ENCODE measurements at places on chromosomes 3 and 15. TPM values are rescaled to one million over a fixed set of nuclear protein-coding genes. Genes with fewer than 3 reads are reported as not detected.

GRCh38 chr15:79004336-79004735 lies 59.5 kb upstream of the CTSH start:
- no peaks in the 10 kb centered on the region for H3K36me3 ChIP-seq
- no peak for DNase-seq
- no peaks in the 10 kb centered on the region for H3K27me3 ChIP-seq
- no peak overlapping the region for H3K4me3 ChIP-seq
- peaks cover 36% of the 10 kb centered on the region for H3K4me1 ChIP-seq

- H3K27me3 ChIP-seq, result no peaks in the 10 kb centered on the region
- DNase-seq, result no peak
- H3K4me1 ChIP-seq, result no peaks in the 10 kb centered on the region
- peaks cover 3% of the 10 kb centered on the region for H3K36me3 ChIP-seq
Measured at GRCh38 chr3:157226173-157226847, 66.4 kb upstream of the CCNL1 start.

DNA sequence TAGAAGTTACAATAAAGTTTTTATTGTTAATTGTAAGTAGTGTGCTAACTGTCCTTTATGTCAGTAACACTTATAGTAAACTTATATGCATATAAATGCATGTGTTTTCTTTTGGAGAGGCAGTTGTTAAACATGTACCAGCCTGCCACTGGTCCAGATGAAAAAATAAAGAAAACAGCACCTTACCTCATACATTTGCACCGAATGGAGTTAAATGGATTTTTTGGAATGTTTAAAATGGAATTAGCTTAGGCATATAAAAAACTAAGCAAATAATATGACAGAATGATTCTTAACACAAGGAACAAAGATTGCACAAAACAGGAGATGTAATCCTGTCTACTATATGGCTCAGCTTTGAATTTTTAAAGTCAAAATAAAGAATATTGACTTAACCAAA lies 50.2 kb upstream of the ALDH1A3 start:
- no peak for DNase-seq
- H3K4me1 ChIP-seq, result no peaks in the 10 kb centered on the region
- H3K36me3 ChIP-seq, result peaks cover 3% of the 10 kb centered on the region
- no peak overlapping the region for H3K27ac ChIP-seq
- no peaks in the 10 kb centered on the region for H3K27me3 ChIP-seq

- H3K36me3 ChIP-seq, result peaks cover 10% of the 10 kb centered on the region
- DNase-seq, result no peak
- no peaks in the 10 kb centered on the region for H3K4me1 ChIP-seq
- no peaks in the 10 kb centered on the region for H3K27me3 ChIP-seq
Measured at GRCh38 chr15:68862415-68862814, 41.7 kb upstream of the ANP32A start.

DNA sequence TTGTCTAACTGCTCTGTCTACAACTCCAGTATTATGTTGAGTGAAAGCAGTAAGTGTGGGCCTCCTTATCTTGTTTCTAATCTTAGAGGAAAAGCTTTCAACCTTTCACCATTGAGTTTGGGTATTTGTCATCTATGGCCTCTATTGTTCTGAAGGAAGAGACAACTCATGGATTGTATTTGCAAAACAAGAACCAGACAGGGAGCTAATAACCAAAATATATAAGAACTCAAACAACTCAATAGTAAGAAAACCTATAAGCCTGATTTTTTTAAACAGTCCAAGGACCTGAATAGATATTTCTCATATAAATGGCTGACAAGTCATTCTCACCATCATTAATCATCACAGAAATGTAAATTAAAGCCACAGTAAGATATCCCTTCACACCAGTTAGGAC lies 113.0 kb downstream of the TAFA4 start:
- H3K27me3 ChIP-seq, result no peaks in the 10 kb centered on the region
- no peak for DNase-seq
- peaks cover 5% of the 10 kb centered on the region for H3K36me3 ChIP-seq
- H3K4me3 ChIP-seq, result no peak overlapping the region
- H3K27ac ChIP-seq, result no peak overlapping the region
- H3K4me1 ChIP-seq, result peaks cover 5% of the 10 kb centered on the region

DNA sequence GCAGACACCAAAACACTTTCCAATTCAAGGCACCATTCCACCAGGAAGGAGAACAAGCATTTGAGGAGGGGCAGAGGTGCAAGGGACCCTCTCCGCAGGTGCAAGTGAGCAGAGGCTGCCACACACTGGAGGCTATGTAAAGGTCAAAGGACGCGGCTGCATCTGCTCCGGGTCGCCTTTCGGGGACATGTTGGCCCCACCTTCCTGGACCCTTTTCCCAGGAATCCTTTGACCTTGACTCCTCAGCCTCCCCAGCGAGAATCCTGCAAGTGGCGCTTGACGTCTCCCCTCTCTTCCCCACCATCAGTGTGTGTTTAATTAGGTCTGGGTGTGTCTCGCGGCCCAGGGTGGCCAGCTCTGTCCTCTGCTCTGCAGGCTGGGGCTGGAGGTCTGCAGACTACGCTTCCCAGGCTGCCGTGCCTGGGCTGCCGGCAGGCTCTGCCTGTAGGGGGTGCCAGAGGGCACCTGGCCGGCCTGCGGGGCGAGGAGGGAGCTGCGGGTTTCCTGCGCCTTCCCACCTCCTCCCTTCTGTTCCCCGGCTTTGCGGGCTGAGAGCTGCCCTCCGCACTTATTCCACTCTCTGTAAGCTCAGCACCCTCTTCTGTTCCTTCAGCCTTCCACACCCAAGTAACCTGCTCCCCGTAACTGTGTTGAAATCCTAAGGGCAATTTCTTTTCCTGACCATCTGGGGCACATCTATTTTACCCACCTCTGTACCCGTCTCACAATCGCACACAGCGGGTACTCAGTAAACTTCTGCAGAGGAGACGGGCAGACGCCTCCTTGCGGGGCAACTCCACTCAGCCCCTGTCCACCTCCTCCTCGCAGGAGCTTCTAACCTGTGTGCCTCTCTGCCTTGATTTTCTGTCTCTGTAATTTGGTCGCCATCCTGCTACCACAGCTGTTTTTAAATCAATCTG lies 129.8 kb downstream of the NSMCE3 start:
- peak; percentile 75 for DNase-seq
- H3K4me1 ChIP-seq, result peaks cover 15% of the 10 kb centered on the region
- H3K27ac ChIP-seq, result no peak overlapping the region

GRCh38 chr3:194687638-194688199 lies 2.0 kb downstream of the FAM43A start:
- DNase-seq, result peak; percentile 75
- peak overlapping the region; percentile 93 for H3K4me3 ChIP-seq
- peaks cover 29% of the 10 kb centered on the region for H3K4me1 ChIP-seq
- peaks cover 76% of the 10 kb centered on the region for H3K27me3 ChIP-seq
- H3K27ac ChIP-seq, result peak overlapping the region; percentile 97

DNA sequence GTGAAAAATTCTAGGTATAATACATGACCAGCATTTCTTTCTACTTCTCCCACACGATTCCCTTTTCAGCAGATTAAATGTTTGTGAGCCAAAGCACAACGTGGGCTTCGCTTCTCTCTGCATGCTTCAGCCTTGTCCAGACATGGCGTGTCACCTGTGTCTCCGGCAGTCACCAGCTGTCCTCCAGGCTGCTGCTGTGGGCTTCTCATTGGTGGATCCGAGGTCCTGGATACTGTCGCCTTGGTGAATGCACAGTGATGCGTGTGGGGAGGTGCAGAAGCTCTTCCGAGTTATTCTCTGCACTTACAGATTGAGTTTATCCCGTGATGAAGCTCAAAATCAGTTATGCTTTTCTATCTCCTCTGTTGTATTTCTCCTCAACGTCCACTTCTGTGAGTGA lies 23.0 kb upstream of the GOLGA8J start:
- H3K4me3 ChIP-seq, result no peak overlapping the region
- H3K36me3 ChIP-seq, result no peaks in the 10 kb centered on the region
- DNase-seq, result no peak
- H3K27me3 ChIP-seq, result peaks cover 2% of the 10 kb centered on the region

OR4F15 gene
- not detected for total RNA-seq

GPR171 gene
- not detected for total RNA-seq

ZNF80 gene
- total RNA-seq, result not detected

TMEM108 gene
- total RNA-seq, result 5.3 TPM

MCTP2 gene
- 0.35 TPM for total RNA-seq

C3orf52 gene
- total RNA-seq, result 22.5 TPM

CPLX3 gene
- not detected for total RNA-seq

GABPB1 gene
- 37.8 TPM for total RNA-seq
